ENCODE measurements at places on chromosomes 5 and 9.

DNA sequence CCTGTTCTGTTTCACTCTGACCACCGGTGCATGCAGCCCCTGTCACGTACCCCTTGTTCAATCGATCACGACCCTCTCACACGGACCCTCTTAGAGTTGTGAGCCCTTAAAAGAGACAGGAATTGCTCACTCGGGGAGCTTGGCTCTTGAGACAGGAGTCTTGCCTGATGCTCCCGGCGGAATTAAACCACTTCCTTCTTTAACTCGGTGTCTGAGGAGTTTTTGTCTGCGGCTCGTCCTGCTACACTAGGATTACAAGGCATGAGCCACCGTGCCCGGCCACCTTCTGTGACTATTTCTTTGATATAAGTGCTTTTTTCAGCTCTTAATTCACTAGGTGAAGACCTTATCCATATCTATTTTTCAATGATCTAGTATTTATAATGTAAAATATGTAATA is 167.5 kb downstream of the TTC39B start:
- no peak for DNase-seq

GRCh38 chr9:4070266-4070665 is 229.6 kb downstream of the GLIS3 start:
- DNase-seq = no peak

GRCh38 chr5:84306601-84307000 is 78.1 kb downstream of the EDIL3 start:
- DNase-seq = no peak

DNA sequence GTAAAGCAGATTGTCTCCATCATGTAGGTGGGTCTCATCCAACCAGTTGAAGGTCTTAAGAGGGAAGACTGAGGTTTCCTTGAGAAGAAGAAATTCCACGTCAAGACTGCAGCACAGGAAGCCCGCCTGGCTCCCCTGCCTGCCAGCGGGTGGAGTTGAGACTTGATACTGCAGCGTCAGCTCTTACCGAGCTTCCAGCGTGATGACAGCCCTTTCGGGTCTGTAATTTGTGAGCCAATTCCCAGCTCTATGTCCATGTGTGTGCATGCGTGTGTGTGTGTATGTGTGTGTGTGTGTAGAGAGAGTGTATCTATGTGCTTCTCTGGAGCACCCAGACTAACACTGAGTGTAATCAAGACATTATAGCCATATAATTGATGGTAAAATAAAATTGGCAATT is 379.7 kb upstream of the IRX2 start:
- DNase-seq = no peak

DNA sequence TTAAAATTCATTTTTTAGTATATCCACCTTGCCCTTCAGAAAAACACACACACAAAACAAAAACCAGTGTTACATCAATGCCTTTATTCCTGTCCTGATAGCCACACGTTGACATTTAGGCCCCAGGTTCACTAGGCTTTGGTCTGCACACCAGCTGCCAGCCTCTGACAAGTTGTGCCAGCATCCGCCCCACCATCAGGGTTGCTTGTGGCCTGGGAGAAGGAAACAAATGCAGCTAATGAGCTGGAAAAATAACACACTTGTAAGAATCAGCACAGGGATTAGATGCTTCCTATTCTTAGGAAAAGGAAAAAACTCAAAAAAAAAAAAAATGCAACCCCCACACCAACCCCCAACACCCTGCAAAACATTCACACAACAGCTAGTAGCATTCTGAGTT is 404.0 kb upstream of the GRIA1 start:
- DNase-seq = no peak

DNA sequence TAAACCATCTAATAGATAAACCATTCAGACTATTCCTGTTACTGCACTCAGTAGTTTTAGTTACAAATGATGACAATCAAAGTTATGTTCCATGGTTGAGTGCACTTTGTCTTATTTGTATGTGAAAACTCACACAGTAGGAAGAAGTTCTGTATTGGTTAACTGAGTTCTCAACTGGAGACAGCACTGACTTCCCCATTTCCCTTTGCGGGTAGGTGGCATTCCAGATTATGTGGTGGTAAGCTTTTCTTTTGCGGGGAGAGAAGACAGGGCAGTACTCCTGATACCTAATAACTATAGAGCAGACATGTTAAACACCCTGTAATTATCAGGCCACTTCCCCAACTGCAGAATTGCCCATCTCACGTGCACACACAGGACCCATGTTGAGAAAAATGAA is 24.4 kb downstream of the TARS1 start:
- no peak for DNase-seq

- DNase-seq = no peak
Measured at GRCh38 chr5:62190931-62191330, 115.1 kb upstream of the KIF2A start.

DNA sequence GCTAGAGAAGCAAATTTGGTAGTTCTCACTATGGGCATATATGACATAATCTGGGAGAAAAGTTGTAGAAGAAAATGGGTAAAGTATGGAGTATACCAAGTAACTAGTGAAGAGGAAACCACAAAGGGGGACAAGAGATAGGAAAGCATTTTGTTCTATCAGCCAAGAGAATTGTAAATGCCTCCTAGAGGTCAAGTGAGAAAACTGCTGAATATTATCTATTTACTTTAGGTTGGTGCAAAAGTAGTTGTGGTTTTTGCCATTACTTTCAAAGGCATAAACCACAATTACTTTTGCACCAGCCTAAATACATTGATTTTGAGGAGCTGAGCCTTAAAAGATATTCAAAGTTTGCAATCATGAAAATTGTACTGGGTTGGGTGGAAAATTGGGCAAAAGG is 126.7 kb upstream of the GRHPR start:
- DNase-seq = no peak

GRCh38 chr9:69643098-69643497 is 29.1 kb downstream of the APBA1 start:
- no peak for DNase-seq
